SJCRH30 (cell line): ENCODE measurements at places on chromosomes 1 and 21. TPM values are rescaled to one million over a fixed set of nuclear protein-coding genes. Genes with fewer than 3 reads are reported as not detected.
A peak's percentile ranks its signal among the peaks of the same experiment; 100 is the strongest.

DNA sequence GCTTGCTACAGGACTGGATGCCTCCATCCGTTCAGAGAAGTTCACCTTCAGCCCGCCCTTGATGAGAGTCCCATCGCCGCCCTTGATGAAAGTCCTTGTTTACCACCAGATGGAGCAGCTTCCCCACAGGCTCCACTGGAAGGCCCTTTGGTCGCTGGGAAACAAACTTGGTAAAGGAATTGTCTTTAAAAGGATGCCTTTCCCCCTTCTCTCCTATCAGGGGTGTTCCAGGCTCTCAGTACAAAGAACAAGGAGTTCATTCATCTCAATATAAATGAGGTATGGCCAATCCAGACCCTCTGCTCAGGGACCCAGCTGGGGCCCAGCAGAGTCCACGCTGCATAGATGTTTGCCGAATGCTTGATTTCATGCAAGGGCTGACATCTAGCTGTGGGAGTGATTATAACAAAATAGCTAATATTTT is 50.8 kb downstream of the CAPN9 start:
- no peak overlapping the region for H3K27ac ChIP-seq
- no peaks in the 10 kb centered on the region for H3K36me3 ChIP-seq
- H3K27me3 ChIP-seq, result no peaks in the 10 kb centered on the region
- H3K4me3 ChIP-seq, result no peak overlapping the region
- 0 out of 2 replicates have a peak, but pooled peaks cover 2% of the 10 kb centered on the region for H3K4me1 ChIP-seq
- peak; percentile 73 for DNase-seq

DNA sequence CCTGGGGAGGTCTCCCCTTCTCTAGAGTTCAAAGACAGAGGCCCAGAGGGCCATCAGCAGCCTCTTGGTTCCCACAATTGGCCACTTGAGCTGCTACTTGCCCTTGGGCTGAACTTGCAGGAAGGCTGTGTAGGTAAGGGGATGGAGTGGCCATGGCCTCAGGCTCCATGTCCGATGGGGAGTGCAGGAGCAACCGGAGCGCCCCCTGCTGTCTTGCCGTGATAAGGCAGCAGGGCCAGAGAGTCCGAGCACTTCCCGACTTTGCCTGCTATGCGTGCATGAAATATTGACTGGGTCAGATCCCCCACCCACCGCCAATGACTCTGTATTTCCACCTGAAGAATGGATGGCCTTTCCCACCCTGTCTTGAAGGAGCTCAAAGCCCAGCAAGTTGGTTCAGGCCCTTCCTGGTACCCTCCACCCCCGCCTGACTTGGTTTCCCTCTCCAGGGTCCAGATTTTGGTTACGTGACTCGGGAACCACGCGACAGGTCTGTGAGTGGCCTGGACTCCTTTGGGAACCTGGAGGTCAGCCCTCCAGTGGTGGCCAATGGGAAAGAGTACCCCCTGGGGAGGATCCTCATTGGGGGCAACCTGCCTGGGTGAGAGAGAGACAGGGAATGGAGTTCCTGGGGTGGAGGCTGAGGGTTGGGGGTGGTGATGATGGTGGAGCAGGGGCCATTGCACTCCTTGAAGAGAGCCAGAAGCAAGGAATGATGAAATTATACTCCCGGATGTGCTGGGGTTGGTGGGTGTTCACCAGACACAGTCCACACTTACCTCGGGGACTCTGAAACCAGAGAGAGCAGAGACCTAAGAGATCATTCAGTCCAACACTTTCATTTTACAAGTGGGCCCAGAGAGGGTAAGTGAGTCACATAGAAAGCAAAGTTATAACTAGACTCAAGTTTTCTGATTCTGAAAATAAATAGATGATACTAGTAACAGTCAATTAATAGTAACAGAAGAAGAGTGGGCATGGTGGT is 25.6 kb downstream of the PADI3 start:
- H3K27me3 ChIP-seq, result no peaks in the 10 kb centered on the region
- no peak overlapping the region for H3K27ac ChIP-seq
- no peak overlapping the region for H3K4me3 ChIP-seq

DNA sequence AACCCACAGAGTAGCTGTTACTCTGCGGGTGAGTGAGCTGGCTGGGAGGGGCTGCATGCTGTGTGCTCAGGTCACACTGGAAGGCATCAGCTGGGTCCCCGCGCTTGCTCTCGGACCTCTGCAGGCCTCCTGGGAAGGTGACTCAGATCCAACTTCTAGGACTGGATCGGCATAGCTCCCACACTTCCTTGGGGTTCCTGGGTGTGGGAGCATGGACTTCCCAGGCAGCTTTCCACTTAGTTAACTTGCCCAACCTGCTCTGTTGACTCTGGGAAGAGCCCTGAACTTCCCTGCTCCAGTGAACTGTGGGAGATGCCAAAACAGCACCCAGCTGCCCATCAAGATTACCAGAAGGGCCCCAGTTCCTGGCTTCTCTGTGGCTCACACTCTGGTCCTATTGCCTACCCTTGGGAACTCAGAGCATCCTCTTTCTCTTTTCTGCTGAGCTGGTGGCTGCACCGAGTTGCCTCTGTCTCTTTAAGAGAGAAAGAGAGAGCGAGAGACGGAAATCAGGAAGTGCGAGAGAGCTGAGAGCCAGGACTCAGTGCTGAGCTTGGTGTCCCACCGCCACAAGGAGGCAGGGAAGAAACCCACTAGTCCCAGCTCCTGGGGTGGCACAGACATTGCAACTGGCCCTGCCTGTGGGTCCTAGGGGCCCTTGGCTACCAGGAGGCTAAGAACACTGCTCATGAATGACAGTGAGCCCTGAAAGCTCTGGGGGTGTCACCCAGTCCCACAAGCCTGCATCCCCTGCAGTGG is at the start of gene IKBKE:
IKBKE (plus strand) TSS at position 544 of the 759 bp plus-strand sequence. CDS start 2,752 bp downstream, outside the sequence.
- H3K27me3 ChIP-seq, result no peaks in the 10 kb centered on the region
- peaks cover 34% of the 10 kb centered on the region for H3K4me1 ChIP-seq
- no peaks in the 10 kb centered on the region for H3K36me3 ChIP-seq
- H3K27ac ChIP-seq, result peak within 1 kb of the TSS; percentile 1; the same call in 1 of the 2 replicates
- peak; percentile 84 for DNase-seq
- H3K4me3 ChIP-seq, result peak within 1 kb of the TSS; percentile 61

DNA sequence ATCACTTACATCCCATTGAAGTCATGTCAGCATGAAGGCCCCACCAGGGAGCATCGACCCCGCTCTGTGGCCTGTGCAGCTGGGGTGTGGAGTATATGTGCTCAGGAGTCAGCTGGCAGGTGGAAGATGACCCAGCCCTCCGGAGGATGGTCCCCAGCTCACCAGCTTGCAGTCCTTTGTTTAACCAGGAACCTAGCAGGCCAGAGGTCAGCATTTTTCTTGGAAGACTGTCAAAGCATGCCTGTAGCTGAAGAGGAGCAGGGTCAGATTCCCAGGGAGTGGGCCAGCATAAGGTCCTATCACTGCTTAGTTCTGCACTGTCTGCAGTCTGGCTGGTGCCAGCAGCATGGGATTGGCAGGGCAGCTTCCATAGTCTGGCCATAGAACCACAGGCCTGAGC is 12.7 kb downstream of the NFASC start:
- H3K4me1 ChIP-seq, result peaks cover 13% of the 10 kb centered on the region
- no peak for DNase-seq
- no peaks in the 10 kb centered on the region for H3K27me3 ChIP-seq
- no peak overlapping the region for H3K27ac ChIP-seq
- H3K4me3 ChIP-seq, result no peak overlapping the region
- peaks cover 4% of the 10 kb centered on the region for H3K36me3 ChIP-seq

DNA sequence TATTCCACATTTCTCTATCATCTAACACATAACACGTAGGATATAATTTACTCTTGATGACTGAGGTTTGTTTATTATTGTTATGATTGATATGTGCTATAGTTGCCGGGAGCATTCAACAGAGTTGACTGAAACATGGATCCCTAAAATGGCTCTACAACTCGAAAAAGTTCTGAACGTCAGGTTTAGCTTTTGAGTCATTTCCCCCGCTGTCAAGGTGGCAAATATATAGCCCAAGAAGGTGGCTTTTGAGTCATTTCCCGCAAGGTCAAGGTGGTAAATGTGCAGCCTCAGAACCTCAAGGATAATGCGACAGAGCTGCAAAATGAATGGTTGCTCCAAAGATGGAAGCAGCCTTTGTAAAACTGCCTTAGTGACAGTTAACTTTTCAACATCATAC is 104.0 kb downstream of the NIBAN1 start:
- H3K36me3 ChIP-seq, result no peaks in the 10 kb centered on the region
- no peak for DNase-seq
- no peak overlapping the region for H3K27ac ChIP-seq

GRCh38 chr1:12067900-12068821 is 5.1 kb downstream of the TNFRSF8 start:
- DNase-seq, result peak; percentile 51
- no peaks in the 10 kb centered on the region for H3K36me3 ChIP-seq
- peaks cover 10% of the 10 kb centered on the region for H3K27me3 ChIP-seq
- H3K27ac ChIP-seq, result no peak overlapping the region
- peak overlapping the region; percentile 10; the same call in 1 of the 2 replicates for H3K4me3 ChIP-seq

GRCh38 chr1:30904962-30905335 is 3.6 kb downstream of the SDC3 start:
- no peak for DNase-seq
- H3K4me1 ChIP-seq, result peaks cover 25% of the 10 kb centered on the region
- H3K27ac ChIP-seq, result no peak overlapping the region
- 0 out of 2 replicates have a peak, but pooled peaks cover 3% of the 10 kb centered on the region for H3K36me3 ChIP-seq
- H3K4me3 ChIP-seq, result no peak overlapping the region

DNA sequence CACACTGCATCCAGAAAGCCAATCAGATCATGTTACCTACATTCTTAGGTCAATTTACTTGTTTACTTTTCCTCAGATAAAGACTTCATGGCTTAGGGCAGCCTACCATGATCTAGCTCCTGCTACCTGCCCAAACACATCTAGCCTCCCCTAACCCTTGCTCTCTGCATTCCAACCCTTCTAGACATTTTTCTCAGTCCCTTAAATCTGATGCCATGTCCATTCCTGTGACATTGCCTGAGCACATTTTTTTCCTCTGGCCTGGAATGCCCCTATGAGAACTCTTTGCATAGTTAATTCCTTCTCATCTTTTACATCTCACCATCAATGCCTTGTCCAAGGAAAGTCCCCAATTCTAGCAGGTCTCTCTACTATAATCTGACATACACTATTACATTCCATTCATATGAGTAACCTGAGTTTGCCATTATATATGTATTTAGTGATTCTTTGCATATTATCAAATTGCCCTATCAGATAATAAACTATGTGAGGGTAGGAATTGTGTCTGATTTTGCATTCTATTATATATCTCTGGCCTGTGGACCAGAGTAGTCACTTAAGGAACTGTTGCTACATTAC is 166.9 kb downstream of the COL11A1 start:
- H3K36me3 ChIP-seq, result no peaks in the 10 kb centered on the region
- H3K4me1 ChIP-seq, result no peaks in the 10 kb centered on the region
- no peak for DNase-seq
- H3K27me3 ChIP-seq, result no peaks in the 10 kb centered on the region

DNA sequence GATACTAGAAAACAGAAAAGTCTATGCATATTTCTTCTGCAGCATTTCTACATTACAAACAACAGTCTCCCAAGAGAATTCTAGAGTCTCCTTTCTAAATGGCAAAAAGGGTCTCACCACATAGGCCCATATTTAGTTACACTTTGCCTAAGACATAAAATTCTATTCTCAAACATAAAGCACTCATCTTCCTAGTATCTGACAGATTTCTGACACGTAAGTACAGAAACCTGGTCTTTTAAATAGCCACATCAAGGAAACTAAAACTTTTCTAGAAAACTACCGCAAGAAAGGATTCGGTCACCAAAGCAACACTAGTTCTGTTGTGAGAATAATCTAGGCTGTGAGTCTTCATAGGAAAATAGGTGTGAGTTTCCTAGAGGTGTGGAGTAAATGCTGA is 33.6 kb upstream of the CTSK start:
- no peak overlapping the region for H3K27ac ChIP-seq
- H3K4me1 ChIP-seq, result no peaks in the 10 kb centered on the region
- H3K4me3 ChIP-seq, result no peak overlapping the region
- no peak for DNase-seq

GRCh38 chr21:24153137-24153536 is 1454.1 kb downstream of the MRPL39 start:
- no peaks in the 10 kb centered on the region for H3K36me3 ChIP-seq
- DNase-seq, result no peak
- peaks cover 3% of the 10 kb centered on the region; the same call in 1 of the 2 replicates for H3K27me3 ChIP-seq
- no peak overlapping the region for H3K4me3 ChIP-seq
- H3K4me1 ChIP-seq, result no peaks in the 10 kb centered on the region

GRCh38 chr1:201649761-201650622 is 111.1 kb downstream of the NAV1 start:
- no peaks in the 10 kb centered on the region for H3K27me3 ChIP-seq
- no peaks in the 10 kb centered on the region for H3K4me1 ChIP-seq
- H3K27ac ChIP-seq, result no peak overlapping the region

DNA sequence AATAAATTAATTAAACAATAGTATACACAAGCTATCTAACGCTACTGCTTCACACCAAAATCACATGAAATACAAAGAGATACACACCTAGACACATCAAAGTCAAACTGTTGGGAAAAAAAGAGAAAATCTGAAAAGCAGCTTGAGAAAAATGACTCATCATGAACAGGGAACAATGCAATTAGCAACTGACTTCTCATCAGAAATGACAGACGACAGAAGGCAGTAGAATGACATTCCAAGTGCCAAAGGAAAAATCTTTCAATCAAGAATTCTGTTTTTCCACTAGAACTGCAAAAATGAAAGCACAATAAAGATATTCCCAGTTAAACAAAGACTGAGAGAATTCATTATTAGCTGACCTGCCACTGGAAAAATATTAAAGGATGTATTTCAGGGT is 57.2 kb downstream of the CAPN9 start:
- no peak overlapping the region for H3K4me3 ChIP-seq
- H3K4me1 ChIP-seq, result no peaks in the 10 kb centered on the region
- no peaks in the 10 kb centered on the region for H3K36me3 ChIP-seq
- no peak for DNase-seq
- no peaks in the 10 kb centered on the region for H3K27me3 ChIP-seq

DNA sequence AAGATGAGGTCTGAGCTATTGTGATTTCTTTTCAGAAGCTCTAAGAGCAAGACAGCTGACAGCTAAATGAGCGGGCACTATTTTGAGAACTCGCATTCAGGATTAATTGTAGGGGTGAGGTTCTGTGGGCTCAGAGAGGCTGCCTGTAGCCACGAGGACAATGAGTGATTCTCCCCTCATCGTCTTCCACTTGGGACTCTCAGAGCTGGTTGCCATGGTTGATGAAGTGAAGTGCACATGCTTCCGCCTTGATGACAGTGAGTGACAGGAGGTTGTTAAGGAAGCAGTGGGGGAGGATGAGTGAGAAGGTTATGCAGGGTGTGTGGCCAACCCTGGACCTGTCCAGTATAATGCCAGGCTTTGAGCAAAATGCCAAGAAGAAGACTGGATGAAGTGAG is 341.7 kb downstream of the PCP4 start:
- no peak for DNase-seq
- 0 out of 2 replicates have a peak, but pooled peaks cover 3% of the 10 kb centered on the region for H3K27me3 ChIP-seq
- H3K4me3 ChIP-seq, result no peak overlapping the region
- H3K27ac ChIP-seq, result no peak overlapping the region

Gene MTR
- total RNA-seq, result 32.1 and 35.4 TPM in 2 replicates

Gene IL12RB2
- not detected in 2 replicates for total RNA-seq

Gene WLS
- 38.1 and 43.2 TPM in 2 replicates for total RNA-seq

Gene FLAD1
- total RNA-seq, result 25.6 and 28.0 TPM in 2 replicates

Gene GJA5
- not detected in 2 replicates for total RNA-seq

Gene PIAS3
- total RNA-seq, result 18.8 and 19.7 TPM in 2 replicates

Gene TMOD4
- total RNA-seq, result not detected in 2 replicates

Gene AVPR1B
- 0.04 and 0.05 TPM in 2 replicates for total RNA-seq

Gene COL8A2
- total RNA-seq, result 0.45 and 0.51 TPM in 2 replicates

Gene DIO1
- total RNA-seq, result not detected in 2 replicates
